ENCODE measurements at places on chromosomes 5 and 9. TPM values are rescaled to one million over a fixed set of nuclear protein-coding genes. Genes with fewer than 3 reads are reported as not detected.

DNA sequence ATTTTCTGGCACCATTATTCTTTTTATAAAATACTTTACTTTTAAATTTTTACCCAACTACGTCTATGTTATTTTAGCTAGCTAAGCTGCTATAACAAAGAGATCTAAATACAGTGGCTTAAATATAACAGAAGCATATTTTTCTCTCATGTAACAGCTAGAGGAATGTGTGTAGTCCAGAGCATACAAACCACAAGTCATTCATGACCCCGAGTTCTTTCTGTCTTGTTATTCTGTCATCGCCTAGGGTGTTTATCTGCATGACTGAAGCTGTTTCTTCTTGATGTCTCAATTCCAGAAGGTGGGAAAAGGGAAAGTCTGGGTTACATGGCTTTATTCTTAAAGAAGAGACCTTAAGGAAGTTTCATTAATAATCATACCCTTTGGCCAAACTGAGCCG lies 136.9 kb upstream of the RFX3 start:
- no peaks in the 10 kb centered on the region for H3K27me3 ChIP-seq
- H3K4me3 ChIP-seq: no peak overlapping the region
- no peaks in the 10 kb centered on the region for H3K4me1 ChIP-seq

GRCh38 chr5:171580502-171581265 lies 161.2 kb downstream of the FGF18 start:
- DNase-seq: no peak

Gene FAM200C
- total RNA-seq: 0.16 TPM

Gene PCDHA10
- not detected for total RNA-seq

DNA sequence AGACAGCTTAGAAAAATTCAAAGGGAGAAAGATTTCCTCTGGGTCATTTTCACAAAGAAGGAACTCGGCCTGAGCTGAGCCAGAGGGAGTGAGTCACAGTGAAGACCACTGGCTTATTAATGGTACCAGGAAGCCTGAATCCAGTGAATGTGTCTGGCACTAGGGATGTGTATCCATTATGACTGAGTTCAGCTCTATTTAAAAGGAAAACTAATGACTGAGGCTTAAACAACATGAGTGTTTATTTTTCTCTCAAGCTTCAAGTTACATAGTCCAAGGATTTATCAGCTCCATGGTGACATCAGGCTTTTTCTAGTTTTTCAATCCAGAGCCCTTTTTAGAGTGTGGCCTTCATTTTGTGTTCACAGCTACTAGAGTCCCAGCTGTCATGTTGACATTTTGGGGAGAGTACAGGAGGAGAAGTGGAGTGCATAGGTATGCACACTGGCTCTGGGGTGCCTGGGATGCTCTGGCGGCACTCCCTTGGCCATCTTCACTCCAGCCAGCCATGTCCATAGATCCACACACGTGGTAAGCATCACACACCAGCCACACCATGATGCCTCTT lies 159.5 kb upstream of the ERCC6L2 start:
- no peaks in the 10 kb centered on the region for H3K27me3 ChIP-seq
- DNase-seq: no peak
- H3K36me3 ChIP-seq: no peaks in the 10 kb centered on the region
- no peak overlapping the region for H3K4me3 ChIP-seq
- no peak overlapping the region for H3K27ac ChIP-seq
- H3K4me1 ChIP-seq: no peaks in the 10 kb centered on the region

DNA sequence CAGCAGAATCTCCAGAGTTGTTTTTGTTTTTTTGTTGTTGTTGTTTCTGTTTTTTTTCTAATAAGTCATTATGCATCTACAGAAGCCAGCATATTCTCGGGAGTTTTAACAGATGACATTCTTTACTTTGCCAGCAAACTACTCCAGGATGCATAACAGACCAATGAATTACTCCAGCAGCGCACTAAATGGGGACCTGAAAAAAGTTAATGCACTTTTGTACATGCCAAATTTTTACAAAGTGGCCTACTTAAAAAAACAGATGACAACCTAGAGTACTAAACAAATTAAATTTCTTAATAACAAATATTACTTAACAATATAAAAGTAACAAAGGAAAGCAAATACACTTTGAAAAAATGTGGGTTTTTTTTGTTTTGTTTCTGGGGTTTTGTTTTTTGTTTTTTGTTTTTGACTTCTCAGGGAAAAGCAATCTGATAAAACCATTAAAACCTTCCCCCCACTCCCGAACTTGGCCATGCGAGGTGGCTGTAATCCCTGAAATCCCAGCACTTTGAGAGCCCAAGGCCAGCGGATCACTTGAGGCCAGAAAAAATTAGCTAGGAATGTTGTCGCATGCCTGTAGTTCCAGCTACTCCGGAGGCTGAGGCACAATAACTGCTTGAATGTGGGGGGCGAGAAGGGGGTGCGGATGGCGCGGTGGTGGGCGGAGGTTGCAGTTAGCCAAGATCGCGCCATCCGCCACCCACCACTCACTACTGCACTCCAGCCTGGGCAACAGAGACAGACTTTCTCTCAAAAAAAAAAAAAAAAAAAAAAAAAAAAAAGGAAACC lies 352.4 kb downstream of the CETN3 start:
- no peaks in the 10 kb centered on the region for H3K27me3 ChIP-seq
- no peaks in the 10 kb centered on the region for H3K36me3 ChIP-seq
- no peak for DNase-seq
- no peak overlapping the region for H3K4me3 ChIP-seq
- no peak overlapping the region for H3K27ac ChIP-seq

GRCh38 chr9:35518225-35518821 lies 28.4 kb downstream of the RUSC2 start:
- no peaks in the 10 kb centered on the region for H3K36me3 ChIP-seq
- H3K27me3 ChIP-seq: no peaks in the 10 kb centered on the region
- H3K27ac ChIP-seq: no peak overlapping the region
- no peak overlapping the region for H3K4me3 ChIP-seq
- DNase-seq: no peak

Gene SLC1A1
- total RNA-seq: 0.11 TPM

GRCh38 chr5:125410537-125411070 lies 664.2 kb upstream of the ZNF608 start:
- no peaks in the 10 kb centered on the region for H3K27me3 ChIP-seq
- no peak overlapping the region for H3K4me3 ChIP-seq
- no peaks in the 10 kb centered on the region for H3K36me3 ChIP-seq
- H3K27ac ChIP-seq: no peak overlapping the region

Gene PKN3
- total RNA-seq: 0.95 TPM

All from CD4-positive, alpha-beta T cell (primary cell).